ELF-1 (cell line): ENCODE measurements at places on chromosomes 16 and 17.
A peak's percentile ranks its signal among the peaks of the same experiment; 100 is the strongest.

DNA sequence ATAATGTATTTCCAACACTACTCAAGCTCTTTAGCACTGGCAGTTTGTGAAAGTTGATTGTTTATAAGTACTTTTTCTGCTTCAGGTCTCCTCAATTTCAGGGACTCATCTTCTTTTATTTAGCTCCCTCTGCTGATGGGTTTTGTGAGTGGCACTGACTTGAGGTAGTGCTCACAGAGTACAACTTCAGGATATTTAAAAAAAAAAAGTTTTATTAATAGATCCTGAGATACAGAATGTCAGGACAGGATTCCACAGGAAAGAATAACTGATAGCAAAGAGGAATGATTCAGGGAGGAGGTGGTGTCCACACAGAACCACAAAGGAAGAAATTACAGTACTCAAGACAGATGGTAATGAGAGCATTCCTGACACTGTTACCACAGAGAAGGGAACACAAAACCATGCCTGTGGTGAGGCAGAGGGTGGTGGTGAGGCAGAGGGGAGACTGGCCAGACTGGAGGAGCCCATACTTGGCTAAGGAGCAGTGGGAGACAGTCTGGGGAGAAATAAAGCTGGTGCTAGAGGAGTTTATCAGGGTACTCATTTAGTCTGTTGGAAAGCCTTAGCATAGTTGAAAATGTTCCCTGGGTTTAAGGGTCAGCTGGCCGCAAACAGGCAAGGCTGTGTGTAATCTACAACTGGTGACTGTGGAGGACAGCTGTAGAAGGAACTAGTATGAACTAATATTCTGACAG, 63.7 kb downstream of the SPAG9 start:
- DNase-seq = peak; percentile 40

GRCh38 chr17:6666077-6666521, 14.5 kb downstream of the C17orf100 start:
- peak; percentile 85 for DNase-seq

- DNase-seq = no peak
Measured at GRCh38 chr17:35210741-35211140, 16.5 kb upstream of the SLC35G3 start.

- DNase-seq = no peak
Measured at GRCh38 chr16:645852-646678, 3.1 kb upstream of the WDR90 start.

- no peak for DNase-seq
Measured at GRCh38 chr17:46759141-46759540, 59.4 kb downstream of the WNT3 start.

GRCh38 chr16:89147085-89147817, 24.3 kb upstream of the CDH15 start:
- no peak for DNase-seq

DNA sequence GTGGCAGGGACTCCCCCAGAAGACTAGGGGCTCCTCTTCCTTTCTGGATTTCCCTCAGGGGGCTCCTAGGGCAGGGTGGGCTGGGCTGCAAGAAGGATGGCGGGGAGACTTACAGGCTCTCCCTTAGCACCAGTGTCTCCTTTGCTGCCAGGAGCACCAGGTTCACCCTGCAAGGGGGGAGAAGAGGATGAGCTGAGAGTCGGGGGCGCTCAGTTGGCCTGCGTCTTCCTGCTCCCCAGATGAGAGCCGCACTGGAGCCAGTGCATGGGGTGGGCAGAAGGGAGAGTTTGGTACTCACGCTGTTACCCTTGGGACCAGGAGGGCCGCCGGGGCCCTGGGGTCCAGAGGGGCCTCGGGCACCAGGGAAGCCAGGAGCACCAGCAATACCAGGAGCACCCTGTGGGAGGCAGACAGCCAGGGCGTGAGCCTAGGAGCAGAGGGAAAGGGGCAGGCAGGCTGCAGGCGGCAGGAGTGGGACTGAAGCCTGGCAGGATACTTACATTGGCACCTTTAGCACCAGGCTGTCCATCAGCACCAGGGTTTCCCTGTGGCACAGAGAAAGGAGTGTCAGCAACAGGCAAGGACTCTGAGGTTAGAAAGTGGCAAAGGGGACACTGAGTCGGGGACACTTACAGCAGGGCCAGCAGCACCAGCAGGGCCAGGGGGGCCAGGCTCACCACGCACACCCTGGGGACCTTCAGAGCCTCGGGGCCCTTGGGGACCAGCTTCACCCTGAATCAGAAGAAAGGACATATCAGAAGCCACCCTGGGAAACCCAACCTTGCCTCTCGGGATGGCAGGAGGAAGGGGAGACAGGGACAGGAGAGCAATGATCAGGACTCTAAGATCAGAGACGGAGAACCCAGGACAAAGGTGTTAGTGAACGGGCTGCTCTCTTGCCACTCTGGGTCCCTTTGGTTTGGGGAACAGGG, 6.2 kb downstream of the COL1A1 start:
- DNase-seq = no peak

DNA sequence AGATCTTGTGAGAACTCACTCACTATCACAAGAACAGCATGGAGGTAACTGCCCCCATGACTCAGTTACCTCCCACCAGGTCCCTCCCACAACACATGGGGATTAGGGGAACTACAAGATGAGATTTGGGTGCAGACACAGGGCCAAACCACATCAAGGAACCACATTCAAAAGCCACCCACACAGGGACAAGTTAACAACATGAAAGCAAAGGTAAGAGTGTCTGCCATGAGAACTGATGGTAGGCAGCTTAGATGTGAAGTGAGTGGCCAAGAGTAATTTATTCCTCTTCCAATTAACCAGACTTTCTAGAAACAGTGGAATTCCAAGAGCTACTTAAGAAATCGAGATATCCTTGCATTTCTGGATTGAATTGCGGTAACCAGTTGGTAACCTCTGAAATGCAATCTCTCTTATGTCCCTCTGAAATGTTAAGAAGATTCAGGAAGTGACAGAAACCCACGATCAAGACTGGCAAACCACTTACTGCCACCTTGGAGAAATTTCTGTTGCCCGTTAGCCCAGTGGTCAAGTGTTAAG, 167.4 kb upstream of the CACNG5 start:
- DNase-seq = no peak

DNA sequence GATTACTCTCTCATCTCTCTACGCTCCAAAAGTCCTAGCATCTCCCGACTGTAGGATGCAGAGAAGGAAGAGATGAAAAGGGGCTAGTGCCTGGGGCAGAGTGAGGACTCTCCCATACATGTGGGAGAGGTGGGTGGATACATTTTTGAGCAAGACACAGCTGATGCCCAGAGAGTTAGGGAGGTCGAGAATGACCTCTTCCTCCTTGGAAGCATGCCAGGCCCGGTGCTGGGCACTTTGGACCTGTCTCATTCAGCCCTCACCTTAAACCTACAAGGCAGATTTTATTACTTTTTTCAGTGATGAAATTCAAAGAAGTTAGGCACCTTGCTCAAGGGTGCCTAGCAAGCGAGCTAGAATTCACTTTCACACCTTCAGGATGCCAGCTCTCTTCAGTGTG, 38.2 kb downstream of the WSCD1 start:
- DNase-seq = no peak

GRCh38 chr17:8057691-8058114, 18.8 kb downstream of the ALOX15B start:
- peak; percentile 77 for DNase-seq

- DNase-seq = peak; percentile 51
Measured at GRCh38 chr17:14926526-14927122, 338.5 kb downstream of the PMP22 start.

- DNase-seq = no peak
Measured at GRCh38 chr17:76830987-76831715, 37.1 kb upstream of the MGAT5B start.

DNA sequence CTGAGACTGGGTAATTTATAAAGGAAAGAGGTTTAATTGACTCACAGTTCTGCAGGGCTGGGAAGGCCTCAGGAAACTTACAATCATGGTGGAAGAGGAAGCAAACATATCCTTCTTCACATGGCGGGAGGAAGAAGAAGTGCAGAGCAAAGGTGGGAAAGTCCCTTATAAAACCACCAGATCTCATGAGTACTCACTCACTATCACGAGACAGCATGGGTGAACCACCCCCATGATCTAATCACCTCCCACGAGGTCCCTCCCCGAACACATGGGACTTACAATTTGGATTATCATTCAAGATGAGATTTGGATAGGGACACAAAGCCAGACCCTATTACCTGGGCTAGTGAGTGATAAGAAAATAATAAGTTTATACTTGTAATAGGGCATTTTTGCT, 70.6 kb upstream of the HS3ST2 start:
- DNase-seq = no peak

DNA sequence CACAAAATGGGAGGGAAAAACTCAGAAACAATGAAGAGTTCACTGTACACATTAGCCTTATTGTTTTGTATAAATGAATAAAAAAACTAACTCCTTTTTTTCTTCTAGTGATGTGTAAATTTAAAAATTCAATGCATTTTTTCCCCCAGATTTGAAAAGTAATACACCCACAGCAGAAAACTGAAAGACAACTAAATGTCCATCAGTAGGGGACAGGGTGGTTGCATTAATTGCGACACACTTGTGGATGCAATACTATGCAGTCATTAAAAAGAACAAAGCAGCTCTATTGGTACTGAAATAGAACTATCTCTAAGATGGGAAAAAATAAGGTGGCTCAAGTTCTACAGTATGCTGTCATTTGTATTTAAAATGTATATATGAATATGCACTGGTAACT, 13.7 kb upstream of the WIPI1 start:
- DNase-seq = no peak

GRCh38 chr17:45729294-45729907, 54.7 kb upstream of the CRHR1 start:
- no peak for DNase-seq

DNA sequence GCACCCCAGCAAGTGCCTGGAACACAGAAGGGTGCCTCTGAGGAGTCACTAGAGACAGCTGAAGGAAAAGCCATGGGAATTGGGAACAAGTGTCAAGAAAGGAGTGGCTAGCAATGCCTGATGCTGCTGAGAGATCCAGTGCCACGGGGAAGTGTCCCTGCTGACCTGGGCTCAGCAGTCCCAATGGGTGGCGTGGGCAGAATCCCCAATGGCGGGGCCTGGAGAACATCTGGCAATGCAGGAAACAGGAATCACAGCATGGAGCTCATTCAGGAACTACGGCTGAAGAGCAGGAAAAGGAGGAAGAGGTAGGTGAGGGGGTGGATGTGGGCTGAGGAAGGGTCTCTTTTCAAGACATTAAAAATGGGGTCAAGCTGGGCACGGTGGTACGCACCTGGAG, 30.1 kb downstream of the UBE2O start:
- no peak for DNase-seq

- no peak for DNase-seq
Measured at GRCh38 chr17:3986270-3986938, 22.2 kb upstream of the ATP2A3 start.

GRCh38 chr16:11280616-11281522, at the start of gene PRM1:
TSS of gene PRM1 (minus strand) at chr16:11281330. CDS start at chr16:11281238, 92 bp downstream.
- DNase-seq = no peak

- DNase-seq = no peak
Measured at GRCh38 chr16:72814226-72814625, 233.7 kb downstream of the ZFHX3 start.

GRCh38 chr17:49870298-49870697, 22.4 kb upstream of the TAC4 start:
- no peak for DNase-seq

GRCh38 chr17:17042384-17042736, at the start of gene MPRIP:
TSS of gene MPRIP (plus strand) at chr17:17042457. CDS start at chr17:17042849, 392 bp downstream.
- no peak for DNase-seq

DNA sequence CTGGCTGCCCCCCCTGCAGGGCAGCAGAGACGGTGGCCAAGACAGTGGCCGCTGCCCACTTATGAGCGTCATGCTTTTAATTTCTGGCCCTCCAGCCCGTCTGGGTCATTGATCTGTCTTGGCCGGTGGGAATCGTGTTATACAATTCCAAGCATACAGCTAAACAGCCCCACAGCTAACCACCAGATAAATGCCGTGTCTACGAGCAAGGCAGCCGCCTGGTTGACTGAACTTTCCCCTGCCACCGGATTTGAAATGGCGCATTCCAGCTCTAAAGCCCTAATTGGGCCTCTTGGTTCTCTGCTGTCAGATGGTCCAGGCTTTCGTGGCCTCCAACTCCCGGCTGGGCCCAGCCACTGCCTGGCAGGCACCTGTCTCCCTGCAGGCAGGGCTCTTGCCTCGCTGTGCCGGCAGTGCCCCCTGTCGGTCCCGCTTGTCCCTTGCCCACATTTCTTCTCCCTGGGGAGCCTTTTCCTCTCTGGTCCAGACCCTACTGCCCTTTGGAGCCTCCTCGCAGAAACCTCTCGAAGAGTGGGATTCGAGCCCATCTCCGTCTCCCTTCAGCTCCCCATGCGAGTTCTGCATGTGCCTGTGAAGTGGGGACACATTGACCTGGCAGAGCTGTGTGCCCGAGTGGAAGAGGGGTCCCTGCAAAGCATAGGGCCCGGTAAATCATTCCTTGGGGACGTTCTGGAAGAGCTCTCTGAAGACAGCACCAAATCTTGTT, 1.8 kb upstream of the RBFOX3 start:
- peak; percentile 88 for DNase-seq

GRCh38 chr17:73582359-73582758, 61.9 kb downstream of the SDK2 start:
- DNase-seq = no peak

GRCh38 chr16:8964462-8964861, 756 bp upstream of the USP7 start:
- DNase-seq = peak; percentile 37

DNA sequence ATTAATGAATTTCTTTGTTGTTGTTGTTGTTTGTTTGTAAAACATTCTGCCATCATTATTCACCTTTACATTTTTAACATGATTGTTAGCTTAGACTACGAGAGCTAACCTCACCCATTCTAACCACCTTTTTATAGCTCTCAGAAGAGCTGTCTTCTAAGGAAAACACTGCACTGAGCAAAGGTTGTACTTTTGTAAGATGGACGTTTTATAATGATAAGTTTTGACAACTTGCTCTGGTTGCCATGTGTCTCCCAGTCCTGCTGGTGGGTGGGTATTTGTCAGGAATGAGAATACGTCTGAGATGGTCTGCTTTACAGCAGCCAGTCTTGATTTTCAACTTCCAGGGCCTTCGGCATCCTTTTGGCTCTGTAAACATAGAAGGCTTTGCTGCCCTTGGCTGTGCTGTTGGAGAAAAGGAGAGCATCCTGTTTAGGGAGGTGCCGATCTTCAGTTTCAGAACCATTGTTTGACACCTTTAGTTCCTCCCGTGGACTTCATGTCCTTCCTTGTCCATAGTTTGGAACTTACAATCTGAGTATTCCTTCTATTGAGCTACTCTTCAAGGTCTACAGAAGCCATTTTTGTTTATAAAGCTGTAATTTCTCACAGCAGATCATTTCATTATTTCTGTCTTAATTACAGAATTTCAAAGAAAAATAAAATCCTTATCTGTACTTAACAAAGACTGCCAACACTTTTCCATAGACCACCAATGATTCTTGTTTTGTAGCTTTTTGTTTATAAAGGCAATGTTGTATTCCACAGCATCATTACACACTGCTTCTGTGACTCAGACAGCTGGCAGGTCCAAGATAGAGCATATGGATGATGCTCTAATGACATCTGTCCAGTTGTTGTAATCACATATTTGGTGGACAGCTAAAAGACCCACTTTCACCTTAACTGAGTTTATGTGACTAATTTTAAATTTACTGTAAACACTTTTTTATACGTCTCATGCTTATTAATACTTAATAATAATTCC, 270.1 kb upstream of the TBX2 start:
- no peak for DNase-seq

GRCh38 chr17:43832976-43833829, at the start of gene MPP3:
TSS of gene MPP3 (minus strand) at chr17:43833146. CDS start at chr17:43831906, 1,240 bp downstream.
- DNase-seq = peak; percentile 31
